ENCODE measurements at places on chromosomes 2 and 18.

- DNase-seq = no peak
Observed at GRCh38 chr2:14827226-14828023, 194.9 kb downstream of the LRATD1 start.

- peak; percentile 78 for DNase-seq
Observed at GRCh38 chr2:19857806-19858205, 44.0 kb downstream of the TTC32 start.

- no peak for DNase-seq
Observed at GRCh38 chr2:30339071-30339470, 107.7 kb downstream of the LBH start.

DNA sequence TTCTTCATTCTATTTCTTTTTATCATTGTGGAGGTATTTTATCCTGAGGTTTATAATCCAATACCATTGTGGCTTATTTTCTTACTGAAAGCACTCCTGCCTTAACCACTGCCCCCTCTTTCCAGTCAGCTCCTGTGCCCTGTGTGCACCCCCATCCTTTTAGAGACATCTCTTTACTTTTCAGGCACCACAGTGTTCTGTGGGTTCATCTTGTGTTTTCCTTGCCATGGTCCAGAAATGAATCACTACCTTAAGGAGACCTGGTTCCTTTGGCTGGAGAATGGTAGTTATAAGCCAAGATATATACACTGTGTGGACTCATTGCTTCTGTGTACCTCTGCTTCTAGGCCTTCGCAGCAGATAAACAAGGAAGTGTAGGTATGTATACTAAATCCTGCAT, 278.3 kb downstream of the PTGR3 start:
- no peak for DNase-seq

GRCh38 chr2:81304154-81304830, 999.7 kb upstream of the LRRTM1 start:
- DNase-seq = no peak

GRCh38 chr2:86372641-86373502, 35.4 kb upstream of the REEP1 start:
- DNase-seq = no peak

DNA sequence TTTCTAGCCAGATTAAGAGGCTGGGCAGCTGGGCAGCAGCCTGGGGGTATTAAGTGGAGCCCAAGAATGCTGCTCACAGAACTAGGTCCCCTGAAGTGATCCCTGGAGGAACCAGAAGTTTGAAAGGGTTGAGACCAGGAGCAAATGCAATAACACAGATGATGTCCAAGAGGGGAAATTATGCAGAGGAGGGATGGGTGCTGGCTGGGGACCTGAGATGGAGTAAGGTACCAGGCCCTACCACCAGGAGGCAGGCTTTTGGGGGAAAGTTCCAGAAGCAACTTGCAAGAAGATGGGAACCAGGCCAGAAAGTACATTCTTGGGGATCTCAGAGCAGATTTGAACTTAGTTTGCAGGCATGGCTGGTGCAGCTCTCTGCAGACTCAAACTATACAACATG, 175.1 kb downstream of the NCK2 start:
- DNase-seq = no peak

- peak; percentile 95 for DNase-seq
Observed at GRCh38 chr2:101120124-101120996, 30.8 kb downstream of the TBC1D8 start.

- DNase-seq = no peak
Observed at GRCh38 chr2:45944074-45944473, 292.6 kb downstream of the PRKCE start.

GRCh38 chr2:180751306-180751920, 229.0 kb upstream of the UBE2E3 start:
- DNase-seq = no peak

GRCh38 chr2:81283081-81283480, 978.5 kb upstream of the LRRTM1 start:
- DNase-seq = no peak

GRCh38 chr2:119267604-119268003, 44.0 kb downstream of the STEAP3 start:
- no peak for DNase-seq

GRCh38 chr2:172228177-172228808, 125.6 kb upstream of the DLX2 start:
- no peak for DNase-seq

DNA sequence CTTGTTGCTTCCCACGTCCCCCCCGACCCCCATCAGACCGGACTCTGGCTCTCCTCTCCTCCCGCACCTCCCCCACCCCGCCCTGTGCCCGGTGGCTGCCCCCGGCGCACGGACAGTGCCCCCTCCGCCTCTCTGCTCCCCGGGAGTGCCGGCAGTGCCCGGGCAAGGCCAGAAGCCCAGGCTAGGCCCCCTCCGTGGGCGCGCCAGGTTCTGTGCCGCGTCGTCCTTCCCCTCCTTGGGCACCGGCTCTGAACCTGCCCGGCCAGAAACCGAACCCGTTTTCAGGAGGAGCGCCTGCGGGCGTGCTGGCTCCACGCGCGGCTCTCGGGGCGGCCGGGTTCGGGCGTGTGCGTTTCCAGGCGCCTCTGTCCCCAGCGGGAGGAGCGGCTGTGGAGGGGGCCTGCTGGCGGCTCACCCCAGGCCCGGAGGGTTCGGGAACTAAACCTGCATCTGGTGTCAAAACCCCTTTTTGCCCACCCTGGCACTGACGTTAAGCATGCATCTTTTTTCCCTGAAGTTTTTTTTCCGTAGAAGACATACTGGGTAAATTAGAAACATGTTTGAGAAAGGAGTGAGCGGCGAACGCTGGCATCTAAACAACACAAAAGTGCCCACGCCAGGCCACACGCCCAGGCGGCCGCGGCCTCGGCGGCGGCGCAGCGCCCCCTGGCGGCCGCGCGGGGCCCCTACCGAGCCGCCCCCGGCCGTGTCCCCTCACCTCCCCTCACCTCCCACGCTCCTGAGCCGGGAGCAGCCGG, 123.9 kb upstream of the SLC1A4 start:
- DNase-seq = peak; percentile 84

- no peak for DNase-seq
Observed at GRCh38 chr18:3219241-3219630, 532 bp downstream of the MYOM1 start.

DNA sequence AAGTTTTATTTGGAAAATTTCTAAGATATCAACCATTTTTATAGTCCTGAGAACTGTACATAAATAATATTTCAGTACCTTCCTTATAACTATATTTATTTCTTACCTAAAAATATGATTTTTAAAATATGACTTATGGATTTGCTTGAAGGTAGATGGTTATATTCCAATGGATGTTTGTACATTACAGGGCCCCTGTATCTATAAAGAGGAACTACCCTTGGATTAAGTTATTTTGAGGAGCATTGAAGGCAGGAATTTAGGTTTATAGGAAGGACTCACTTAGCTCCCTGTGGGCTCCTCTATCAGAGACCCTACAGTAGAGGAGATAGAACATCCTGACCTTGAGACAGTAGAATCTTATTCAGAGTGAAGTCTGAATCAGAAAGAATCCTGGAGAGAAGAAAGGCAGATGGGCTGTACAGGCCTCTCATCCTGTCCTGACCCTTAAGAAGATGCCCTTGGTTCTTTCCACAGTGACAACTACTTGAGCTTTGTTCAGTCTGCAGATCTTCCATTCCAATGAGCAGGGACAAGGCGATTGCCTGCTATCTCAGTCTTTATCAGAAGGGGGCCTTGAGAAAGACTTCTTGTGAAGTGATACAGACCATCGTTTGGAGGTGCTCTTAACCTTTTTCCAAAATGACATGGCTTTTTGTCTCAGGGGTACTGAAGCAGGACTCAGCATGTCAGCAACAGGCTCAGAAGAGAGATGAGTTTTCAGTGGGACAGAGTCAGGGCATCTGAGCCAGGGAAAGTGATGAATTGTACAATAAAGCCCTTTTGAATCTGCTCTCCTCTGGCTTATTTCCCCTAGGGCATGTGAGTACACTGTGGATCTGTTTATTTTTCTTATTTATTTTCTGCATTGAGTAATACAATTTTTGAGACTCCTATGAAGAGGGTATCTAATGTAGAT, 20.9 kb downstream of the OXER1 start:
- DNase-seq = no peak

DNA sequence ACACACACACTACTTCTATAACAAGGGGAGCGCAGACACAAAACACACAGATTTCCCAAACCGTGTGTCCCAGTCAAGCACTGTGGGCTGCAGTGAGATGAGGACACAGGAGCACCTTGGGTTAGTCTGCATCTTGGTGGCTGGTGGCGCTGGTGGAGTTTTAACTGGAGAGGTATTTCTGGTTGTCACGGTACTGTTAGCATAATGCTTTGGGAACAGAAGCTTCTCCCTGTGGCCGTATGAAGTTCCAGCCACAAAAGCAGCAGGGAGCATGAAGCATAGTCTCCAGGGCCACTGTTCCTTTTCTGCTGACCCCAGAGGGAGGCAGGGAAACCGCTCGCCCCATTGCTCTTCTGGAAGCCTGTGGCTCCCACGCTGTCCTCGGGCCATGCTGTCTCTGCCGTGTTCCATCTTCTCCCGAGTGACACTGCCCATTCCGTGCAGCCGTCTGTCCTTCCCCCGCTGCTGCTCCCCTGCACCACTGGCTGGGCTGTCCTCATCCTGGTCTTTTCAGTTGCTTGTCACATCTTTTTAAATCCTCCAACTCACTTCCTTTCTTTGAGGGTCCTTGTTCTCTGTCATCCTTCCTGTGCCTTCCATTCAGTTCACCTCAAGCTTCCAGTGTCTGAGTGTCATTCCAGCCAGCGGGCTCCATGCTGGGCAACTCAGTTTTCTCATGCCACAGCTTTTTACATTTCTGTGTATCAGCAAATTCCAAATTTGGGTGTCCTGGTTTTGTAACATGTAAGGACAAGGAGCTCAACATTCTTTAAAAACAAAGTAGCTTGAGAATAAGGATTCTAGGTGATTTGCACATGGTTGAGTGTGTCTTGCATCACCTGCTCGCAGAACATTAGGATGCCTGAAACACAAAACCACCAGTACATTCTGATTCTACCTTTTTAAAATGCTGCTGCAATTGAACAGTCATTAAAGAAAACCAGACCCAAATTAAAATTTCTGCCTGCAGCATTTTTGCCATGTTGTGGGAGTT, 125.0 kb downstream of the MTCL1 start:
- DNase-seq = no peak

DNA sequence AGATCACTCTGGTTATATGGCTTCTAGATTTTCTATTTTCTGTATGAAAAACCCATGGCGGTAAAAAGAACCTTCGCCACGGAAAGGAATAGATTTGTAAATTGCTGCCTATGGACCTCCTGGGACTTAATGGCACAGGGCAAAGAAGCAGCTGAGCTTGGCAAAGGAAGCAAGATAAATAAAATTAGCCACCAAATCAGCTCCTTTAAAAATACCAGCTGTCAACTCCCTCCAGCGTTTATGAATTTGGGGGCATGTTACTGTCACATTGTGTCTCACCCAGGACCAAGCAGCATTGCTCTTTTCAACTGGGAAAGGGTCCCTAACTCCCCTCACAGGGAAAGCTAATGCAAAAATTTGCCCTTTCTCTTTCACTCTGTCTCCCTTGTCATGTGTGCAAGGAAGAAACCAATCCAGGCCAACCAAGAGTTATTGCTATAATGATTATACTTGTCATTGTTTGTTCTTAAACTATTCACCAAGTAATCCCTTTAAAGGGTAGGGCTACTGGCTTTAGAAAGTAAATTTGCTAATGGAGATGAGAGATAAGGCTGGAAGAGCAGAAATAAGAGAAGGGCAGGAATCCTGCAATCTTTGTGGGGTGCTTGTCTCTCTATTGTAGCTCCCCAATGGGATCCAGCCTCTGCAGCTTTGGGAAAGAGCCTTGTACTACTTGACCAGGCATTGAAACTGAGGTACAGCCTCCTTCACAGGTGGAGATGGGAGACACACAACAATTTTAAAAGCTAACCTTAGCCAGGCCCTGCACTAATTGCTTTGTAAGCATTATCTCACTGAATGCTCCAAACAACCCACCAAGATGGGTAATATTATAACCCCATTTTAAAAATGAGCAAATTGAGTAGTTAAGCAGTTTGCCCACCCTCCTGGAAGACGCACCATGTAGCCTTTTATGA, 119.1 kb upstream of the KLF7 start:
- DNase-seq = no peak

DNA sequence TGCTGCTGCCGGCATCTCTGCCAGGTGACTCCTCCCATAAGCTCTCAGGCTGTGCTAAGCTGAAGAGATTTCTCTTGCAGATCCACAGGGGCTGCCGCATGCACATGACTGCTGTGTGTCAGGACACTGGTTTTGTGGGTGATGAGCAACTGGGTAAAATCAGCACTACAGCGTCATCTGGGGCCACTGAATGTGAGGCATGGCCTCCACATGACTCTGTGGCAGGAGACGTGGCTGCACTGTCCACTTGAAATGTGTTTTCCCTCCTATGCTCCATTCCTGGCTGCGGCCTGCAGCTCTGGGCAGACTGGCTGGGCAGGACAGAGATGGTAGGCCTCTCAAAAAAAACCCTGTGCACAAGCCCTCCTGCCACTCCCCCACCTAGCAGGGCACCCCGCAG, 63.6 kb downstream of the MARCO start:
- DNase-seq = no peak

- no peak for DNase-seq
Observed at GRCh38 chr2:18959952-18960717, 370.8 kb upstream of the NT5C1B start.

GRCh38 chr2:119177171-119177837, 18.8 kb upstream of the C1QL2 start:
- DNase-seq = no peak

Data from ascending aorta (tissue), 2 donors.